Activated CD8-positive, alpha-beta memory T cell treated with anti-CD3 and anti-CD28 coated beads for 24 hours (primary cell): ENCODE measurements at places on chromosomes 12 and 14.

DNA sequence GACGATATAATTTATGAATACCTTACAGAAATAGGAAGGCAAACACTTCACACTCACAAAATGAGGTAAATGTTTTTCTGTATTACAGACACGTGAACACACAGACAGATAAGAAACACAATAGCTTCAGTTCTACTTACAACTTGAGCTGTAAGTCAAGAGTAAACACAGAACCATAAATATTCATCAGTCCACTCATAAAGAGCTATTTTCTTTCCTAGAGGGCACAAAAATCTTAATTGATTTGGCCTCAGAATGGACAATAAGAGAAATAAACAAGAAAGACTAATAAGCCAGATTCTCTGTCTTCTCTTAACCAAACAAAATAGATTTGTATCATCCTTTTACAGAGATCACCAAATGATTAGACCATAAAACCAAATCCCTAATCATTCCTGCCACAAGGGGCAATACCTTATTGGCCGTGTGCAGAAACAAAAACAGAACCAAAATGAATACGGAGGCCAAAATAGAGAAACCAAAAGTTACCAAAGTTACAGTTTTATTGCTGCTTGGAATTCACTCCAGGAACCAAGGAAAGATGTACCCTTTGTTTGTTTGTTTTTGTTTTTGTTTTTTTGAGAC, 38.1 kb upstream of the GARIN2 start:
- DNase-seq, result no peak

- DNase-seq, result no peak
Observed at GRCh38 chr12:42468921-42469320, 120.6 kb downstream of the PRICKLE1 start.

DNA sequence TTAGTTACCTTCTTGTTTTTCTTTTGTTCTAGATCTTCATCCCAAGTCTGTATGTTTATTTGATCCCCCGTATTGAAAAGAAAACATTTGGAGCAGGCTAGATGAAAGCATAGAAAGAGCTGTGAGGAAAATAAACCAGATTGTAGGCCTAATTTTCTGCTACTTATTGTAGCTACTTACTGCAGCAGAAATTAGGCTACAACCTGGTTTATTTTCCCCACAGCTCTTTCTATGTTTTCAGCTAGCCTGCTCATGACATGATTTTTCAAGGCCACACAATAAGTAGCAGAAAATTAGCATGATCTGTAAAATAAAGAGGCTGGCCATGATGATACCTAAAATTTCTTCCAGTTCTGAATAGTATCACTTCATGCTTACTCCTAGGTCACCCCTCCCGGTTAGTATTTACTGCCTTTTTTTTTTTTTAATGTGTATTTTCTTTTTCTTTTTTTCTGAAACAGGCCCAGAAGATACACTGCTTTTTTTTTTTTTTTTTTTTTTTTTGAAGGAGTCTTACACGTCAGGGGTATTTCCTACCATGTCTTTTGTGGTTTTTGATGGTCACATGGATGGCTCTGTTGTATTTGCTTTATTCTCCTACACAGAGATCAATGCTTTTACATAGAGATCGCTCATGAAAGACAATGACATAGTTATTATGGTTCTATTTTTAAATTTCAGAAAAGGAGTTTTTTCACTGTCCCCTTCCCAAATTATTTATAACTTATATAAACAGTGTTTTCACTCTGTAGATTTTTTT, 32.3 kb downstream of the BHLHE41 start:
- no peak for DNase-seq

GRCh38 chr14:54653712-54654469, 87.0 kb downstream of the SAMD4A start:
- no peak for DNase-seq

DNA sequence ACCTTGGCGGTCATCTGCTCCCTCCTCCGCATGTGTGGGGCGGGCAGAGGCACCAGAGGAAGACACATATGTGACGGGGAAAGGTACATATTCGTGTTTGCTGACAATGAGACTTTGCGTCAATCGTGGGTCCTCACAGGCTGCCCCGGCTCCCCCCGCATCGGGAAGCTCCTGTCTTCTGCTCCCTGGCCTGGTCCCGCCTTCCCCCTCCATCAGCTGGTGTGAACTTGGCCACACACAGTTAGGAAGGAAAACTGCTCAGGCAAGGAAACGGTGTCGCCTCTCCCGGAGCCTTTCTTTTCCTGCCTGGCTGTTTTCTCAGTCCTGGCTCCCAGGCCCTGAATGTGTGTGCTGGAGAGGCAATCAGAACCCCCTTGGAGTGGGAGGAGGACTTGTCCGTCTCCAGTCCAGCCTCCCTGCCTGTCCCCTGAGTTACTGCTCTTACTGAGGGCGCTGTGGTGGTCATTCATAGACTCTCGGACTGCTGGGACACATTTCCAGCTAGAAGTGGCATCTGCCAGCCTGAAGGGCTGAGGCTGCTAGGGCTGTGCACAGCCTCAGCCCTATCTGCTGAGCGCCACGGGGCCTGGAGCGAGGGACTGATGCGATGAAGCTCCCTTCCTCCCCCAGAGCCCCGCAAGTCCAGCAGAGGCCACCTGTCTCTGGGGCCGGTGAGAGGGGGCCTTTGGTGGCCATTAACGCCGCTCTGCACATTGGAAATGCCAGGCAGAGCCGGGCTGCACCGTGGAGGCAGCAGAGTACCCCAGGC, 44.2 kb upstream of the TSPAN9 start:
- no peak for DNase-seq
